ENCODE measurements at places on chromosomes 11 and 22.

DNA sequence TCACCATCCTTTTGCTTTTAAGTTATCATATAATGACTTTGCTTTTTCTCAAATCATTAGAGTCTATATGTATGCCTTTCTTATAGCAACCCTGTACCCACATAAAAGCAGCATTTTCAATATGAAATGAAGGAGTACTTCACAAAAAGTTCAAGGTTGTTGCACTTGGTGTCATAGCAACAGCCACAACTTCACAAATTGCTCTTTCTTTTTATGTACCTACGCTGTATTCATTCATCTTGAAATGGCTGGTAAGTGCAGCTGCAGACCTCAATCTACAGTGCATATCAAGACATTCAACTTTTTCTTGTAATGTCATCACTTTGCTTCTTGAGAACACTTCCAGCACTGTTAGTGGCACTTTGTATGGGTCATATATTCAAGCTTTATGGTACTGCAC is 18.6 kb downstream of the CWC15 start:
- DNase-seq: no peak

GRCh38 chr22:29157759-29158535 is 47.7 kb upstream of the EMID1 start:
- no peak for DNase-seq

DNA sequence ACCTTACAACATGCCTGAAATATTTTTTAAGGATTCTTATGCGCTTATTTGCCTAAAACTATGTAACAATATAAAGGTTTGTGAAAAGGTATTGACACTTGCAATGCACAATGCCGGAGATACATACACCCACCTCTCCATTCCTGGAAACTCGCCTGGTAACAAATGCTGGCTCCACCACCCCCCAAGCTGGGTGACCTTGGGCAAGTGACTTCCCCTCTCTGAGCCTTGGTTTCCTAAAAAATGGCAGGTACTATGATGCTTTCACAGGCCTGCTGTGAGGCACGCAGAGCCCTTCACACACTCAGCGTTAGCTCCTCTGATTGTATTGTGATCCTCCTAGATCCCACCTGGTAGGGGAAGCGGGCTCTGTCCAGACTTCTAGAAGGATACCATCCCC is 2.3 kb downstream of the GAL3ST1 start:
- DNase-seq: no peak

DNA sequence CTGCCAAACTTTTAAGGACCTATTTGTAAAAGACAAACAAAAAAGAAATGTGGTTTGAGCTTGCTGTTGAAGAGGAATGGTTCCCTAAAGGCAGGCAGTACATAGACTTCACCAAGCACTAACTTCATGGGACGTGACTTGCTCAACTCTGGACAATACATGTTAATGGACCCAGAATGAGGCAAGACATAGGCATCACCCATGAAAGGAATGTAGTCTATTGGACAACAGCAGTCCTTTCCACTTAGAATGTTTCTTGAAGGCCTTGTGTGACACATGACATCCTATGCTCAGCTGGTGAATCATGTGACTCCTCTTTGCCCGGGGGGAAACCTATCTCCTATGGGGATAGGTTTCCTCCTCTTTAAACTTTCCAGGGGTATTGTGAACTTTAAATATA is 246.4 kb upstream of the BLID start:
- DNase-seq: no peak

DNA sequence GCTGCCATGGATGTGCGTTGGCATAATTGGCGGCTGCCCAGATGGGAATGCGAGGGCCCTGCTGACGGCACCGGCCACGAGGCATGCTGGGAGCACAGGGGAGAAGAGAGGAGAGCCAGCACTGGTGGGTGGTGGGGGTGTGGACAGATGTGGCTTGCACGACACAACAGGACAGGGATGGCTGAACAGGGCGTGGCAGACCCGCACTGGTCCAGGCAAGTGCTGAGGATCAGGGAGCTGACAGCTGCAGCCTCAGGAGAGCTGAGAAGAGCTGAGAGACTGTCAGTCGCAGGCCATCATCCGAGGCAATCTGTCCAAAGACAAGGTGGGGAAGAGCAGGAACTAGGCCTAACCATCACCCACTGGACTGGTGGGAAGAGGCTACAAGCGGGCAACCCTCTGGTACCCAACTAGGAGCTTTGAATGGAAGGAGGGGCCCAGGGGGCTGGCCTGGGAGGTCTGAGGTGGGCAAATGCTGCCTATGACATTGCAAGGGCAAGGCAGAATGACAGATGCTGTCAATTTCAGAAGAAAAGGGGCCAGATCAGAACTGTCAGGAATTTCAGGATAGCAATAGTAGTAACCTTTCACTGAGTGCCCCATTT is 2.4 kb downstream of the GNB1L start:
- no peak for DNase-seq

- DNase-seq: peak; percentile 53
These were observed 30.1 kb downstream of the SBF2 start for GRCh38 chr11:10263929-10264328.

DNA sequence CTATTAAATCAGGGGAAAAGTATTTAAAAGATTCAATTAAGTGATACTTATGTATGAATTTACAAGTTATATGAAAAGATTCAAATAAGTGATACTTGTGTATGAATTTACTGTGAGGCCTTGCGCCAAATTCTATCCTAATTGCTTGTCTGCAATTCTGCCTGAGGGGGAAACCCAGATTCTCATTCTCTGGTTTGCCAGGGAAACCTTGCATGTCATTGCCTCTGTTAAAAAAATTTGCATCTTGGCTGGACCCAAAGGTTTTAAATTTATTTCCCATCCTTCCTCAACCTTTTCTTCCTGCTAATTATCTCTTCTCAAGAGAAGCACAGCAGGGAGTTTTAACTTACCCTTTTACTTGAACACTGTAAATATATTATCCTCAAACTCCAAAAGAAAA is 13.8 kb downstream of the OLFML1 start:
- DNase-seq: no peak

DNA sequence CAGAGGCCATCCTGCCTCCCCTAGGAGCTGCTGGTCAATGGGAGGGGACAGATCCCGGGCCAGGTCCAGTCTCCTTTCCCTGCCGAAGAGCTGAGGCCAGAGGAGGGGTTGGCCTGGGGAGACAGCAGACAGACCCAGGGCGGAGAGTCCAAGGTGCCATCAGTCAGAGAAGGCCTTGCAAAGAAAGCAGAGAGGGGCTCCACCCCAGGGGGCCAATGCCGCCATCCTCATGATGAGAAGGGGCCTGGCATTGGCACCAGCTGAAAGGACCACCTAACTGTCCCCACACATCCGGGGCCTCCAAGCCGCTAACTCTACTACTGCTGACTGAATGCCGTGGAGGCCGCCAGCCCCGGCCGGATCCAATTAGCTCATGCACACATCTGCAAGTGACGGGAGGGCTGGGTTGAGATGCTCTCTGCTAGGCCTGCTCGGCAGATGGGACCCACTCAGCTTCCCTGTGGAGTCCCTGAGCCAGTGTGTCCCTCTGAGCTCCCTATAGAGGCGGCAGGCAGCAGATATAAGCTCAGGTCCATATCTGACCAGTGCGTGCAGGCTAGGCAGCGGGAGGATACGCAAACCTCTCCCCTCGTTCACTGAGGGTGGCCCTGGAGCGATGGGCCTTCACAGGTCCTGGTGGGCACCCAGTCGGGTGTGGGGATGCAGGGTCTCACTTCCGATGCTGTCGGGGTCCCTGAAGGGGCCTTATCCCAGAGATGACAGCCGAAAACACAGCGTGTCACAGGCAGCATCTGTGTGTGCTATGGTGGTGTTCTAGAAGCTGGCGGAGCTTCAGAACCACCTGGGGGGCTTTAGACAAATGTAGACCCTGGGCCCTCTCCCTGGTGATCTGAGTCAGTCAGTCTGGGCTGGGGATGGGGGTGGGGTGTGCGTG is 183.9 kb downstream of the CTTN start:
- no peak for DNase-seq

DNA sequence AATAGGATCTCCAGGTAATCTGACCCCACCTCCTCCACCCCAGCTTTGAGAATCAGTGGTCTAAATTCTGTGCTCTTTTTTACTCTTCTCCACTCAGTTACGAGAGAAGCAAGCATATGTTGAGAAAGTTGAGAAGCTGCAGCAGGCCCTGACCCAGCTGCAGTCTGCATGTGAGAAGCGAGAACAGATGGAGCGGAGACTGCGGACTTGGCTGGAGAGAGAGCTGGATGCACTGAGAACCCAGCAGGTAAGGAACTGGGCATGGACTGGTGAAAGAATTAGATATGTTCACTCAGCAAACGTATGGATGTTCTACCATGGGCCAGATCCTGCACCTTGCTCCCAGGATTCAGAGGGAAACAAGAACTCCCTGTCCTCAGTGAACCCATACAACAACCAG is 85.7 kb downstream of the AMOTL1 start:
- DNase-seq: no peak

DNA sequence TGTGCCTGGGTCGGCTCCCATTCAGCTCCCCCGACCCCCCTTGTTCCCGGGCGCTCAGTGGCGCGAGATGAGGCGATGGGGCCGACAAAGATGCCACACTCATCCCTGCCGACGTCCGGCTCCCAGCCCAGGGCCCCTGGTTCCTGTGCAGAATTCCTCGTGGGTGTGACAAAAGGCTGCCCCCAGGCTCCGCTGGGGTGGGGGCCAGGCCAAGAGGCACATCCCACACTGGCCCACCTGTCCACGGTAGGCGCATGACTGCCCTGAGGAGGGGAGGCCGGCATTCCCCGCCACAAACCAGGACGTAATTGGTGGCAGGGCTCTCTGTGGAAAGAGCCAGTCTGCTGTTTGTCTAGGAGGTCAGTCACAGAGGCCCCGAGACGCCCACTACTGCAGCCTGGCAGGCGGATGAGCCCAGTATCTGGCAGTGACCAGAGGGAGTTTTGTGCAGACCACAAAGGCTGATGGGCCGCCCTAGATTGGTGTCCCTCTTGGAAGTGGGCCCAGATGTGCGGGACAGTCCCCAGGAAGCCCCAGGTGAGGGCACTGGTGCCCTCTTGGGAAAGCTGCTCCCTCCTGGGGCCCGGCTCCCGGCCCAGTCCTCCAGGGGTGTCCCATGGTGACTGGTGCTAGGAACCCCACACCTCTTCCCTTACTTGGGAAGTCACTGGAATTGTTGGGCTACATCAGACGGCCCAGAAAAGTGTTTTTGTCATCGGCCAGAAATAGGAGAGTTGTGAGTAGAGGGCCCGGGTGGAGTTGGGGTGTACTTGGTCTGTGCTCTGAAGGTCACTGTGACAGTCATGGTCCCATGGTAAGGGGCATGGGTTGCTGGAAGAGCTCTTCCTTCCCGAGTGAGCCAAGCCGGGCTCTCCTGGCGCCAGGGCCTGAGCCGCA is 5.8 kb downstream of the CCND1 start:
- no peak for DNase-seq

DNA sequence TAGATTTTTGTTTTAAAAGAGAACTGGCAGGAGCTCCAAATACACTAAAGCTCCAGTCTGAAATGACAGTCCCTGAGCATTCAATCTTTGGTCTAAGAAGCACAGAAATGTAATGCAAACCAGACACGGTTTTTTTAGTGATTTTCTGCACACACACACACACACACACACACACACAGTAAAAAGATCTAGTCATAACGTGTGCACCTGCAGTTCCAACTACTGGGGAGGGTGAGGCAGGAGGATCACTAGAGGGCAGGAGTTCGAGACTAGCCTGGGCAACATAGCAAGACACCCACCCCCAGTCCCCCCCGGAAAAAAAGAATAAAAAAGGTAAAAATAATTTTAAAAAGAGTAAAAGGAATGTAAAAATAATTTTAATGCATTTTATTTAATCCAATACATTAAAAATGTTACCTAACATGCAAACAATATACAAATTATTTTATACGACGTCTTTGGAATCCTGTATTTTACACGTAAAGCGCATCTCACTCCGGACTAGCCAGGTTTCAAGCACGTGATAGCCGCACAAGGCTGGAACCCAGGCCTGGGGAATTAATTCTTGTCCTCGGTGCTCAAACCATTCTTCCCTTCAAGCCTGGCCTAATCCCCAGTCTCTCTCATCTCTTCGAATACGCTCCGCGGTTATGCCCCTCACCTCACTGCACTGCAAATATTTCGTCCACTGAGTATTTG is 762 bp upstream of the TBC1D22A start:
- DNase-seq: no peak

DNA sequence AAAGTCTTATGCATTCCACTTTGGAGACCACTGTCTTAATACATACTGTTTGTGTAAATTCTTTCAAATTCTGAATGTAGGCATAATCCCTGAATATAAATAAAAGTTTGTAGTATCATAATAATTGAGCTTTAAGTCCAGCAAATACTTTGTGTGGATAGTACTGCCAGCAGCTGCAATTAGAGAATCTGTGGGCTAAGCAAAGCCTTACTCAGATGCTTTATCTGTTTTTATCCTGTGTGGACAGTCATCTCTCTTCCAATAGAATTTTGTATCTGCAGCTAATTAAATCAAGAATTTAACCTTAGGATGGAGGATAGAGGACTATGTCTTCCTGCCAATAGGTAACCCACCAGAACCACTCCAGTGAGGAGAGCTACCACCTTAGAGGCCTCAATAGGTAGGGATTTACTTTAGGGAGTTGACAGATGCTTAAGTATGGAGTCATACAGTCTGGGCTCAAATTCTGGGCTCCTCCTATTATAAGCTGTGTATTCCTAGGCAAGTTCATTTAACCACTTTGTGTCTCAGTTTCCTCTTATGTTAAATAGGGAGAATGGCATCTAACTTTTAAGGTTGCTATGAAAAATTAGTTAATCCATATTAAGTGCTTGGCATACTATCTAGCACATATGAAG is 71.1 kb downstream of the STIM1 start:
- DNase-seq: no peak

GRCh38 chr11:71499546-71499945 is 27.5 kb upstream of the KRTAP5-7 start:
- no peak for DNase-seq

GRCh38 chr11:92828556-92828955 is 140.9 kb upstream of the MTNR1B start:
- DNase-seq: no peak

DNA sequence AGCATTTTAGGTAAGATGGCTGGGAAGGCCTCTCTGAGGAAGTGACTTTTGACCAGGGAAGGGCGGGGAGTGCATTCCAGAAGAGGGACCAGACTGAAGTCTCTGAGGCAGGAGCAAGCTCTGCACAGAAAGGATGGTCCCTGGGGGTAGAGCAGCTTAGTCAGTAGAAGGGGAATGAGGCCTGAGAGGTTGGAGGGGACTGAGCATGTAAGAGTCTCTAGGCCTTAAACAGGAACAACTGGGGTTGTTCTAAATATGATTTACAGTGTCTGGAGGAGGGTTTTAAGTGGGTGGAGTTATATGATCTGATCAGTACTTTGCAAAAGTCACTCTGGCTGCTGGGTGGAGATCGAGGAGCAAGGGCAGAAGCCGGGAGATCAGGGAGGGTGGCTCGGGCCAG is 31.7 kb upstream of the TEF start:
- no peak for DNase-seq

DNA sequence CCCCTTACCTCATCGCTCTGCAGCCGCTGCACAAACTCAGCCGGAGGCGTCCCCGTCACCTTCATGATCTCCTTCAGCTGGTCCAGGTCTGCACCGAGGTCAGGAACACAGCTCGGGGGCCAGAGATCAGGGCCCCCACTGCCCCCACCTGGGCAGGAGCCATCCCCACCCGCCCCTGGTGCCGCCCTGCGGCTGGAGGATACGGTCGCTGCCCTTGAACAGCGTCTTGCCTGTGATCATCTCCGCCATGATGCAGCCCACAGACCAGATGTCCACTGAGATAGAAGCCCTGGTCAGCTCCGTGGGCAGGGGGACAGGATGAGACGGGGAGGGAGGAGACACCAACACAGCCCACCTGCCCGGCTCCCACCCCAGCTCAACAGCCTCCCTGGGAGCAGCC is 4.5 kb upstream of the HDAC10 start:
- no peak for DNase-seq
